CD4-positive, alpha-beta memory T cell (primary cell): ENCODE measurements at places on chromosomes 7 and 10. TPM values are rescaled to one million over a fixed set of nuclear protein-coding genes. Genes with fewer than 3 reads are reported as not detected.

ASIC3 gene
- polyA plus RNA-seq, result not detected

KEL gene
- polyA plus RNA-seq, result not detected

DNA sequence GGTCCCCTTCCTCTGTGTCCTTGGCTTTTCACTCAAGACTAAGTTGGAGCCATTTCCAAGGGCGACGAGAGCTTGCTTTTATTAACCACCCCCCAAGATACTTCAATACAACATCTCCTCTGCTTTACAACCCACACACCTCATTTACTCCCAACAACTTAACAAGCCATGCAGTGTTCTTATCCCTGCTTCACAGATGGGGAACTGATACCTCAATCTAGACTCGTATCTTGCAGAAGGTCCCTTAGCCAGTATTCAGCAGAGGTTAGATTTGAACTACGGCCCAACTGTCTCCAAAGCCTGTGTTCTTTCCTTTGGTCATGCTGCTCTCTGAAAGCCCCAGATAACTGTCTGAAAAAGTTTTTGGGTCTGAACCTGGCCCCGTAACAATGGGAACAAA lies 444.8 kb downstream of the GRID1 start:
- no peaks in the 10 kb centered on the region for H3K27me3 ChIP-seq
- H3K27ac ChIP-seq, result no peak overlapping the region
- H3K4me3 ChIP-seq, result no peak overlapping the region
- no peak for DNase-seq

GRCh38 chr7:139370301-139370942 lies 10.7 kb downstream of the LUC7L2 start:
- peaks cover 77% of the 10 kb centered on the region for H3K4me1 ChIP-seq
- no peak overlapping the region for H3K4me3 ChIP-seq
- no peak for DNase-seq
- no peaks in the 10 kb centered on the region for H3K27me3 ChIP-seq
- H3K36me3 ChIP-seq, result peaks cover 2% of the 10 kb centered on the region
- H3K27ac ChIP-seq, result no peak overlapping the region

GRCh38 chr7:26413007-26413691 lies 121.5 kb downstream of the SNX10 start:
- DNase-seq, result no peak
- H3K4me1 ChIP-seq, result no peaks in the 10 kb centered on the region
- no peak overlapping the region for H3K4me3 ChIP-seq
- H3K36me3 ChIP-seq, result no peaks in the 10 kb centered on the region
- no peak overlapping the region for H3K27ac ChIP-seq

GRCh38 chr7:77415823-77416620 lies at the start of gene GSAP:
Gene GSAP (minus strand): TSS chr7:77416349. CDS start chr7:77416321, 28 bp downstream.
- peak within 1 kb of the TSS; percentile 56 for H3K4me3 ChIP-seq
- peak within 1 kb of the TSS; percentile 58 for H3K27ac ChIP-seq
- DNase-seq, result peak; percentile 51
- H3K36me3 ChIP-seq, result no peaks in the 10 kb centered on the region
- peaks cover 24% of the 10 kb centered on the region for H3K4me1 ChIP-seq
- no peaks in the 10 kb centered on the region for H3K27me3 ChIP-seq
